ENCODE measurements at places on chromosomes 12 and 14. TPM values are rescaled to one million over a fixed set of nuclear protein-coding genes. Genes with fewer than 3 reads are reported as not detected.

Gene VWF
- 60.1 TPM for total RNA-seq

GRCh38 chr12:95102916-95103671 lies 29.7 kb upstream of the NR2C1 start:
- no peak for DNase-seq

DNA sequence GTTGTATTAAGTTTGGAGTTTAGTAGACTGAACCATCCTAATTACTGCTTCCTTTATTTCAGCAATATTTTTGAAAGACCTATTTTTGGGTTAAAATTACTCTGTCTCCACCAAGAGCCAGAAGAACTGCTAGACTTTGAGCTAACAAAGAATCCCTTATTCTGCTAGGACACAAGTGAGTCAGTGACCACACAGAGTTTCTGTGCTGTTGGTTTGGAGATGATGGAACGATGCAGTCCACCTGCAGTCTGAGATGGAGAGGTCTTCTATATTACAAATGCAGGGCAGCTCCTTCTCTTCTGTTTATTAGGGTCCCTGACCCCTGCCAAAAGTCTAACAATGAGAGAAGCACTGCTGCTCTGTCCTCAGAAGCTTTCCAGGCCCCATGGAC lies 6.7 kb upstream of the STXBP6 start:
- no peak for DNase-seq

- no peak for DNase-seq
Observed at GRCh38 chr14:44700184-44700583, 193.1 kb upstream of the FSCB start.

Gene ARHGAP9
- total RNA-seq, result 11.5 TPM

- DNase-seq, result peak; percentile 72
Observed at GRCh38 chr12:51980051-51980808, 26.5 kb upstream of the TAMALIN start.

DNA sequence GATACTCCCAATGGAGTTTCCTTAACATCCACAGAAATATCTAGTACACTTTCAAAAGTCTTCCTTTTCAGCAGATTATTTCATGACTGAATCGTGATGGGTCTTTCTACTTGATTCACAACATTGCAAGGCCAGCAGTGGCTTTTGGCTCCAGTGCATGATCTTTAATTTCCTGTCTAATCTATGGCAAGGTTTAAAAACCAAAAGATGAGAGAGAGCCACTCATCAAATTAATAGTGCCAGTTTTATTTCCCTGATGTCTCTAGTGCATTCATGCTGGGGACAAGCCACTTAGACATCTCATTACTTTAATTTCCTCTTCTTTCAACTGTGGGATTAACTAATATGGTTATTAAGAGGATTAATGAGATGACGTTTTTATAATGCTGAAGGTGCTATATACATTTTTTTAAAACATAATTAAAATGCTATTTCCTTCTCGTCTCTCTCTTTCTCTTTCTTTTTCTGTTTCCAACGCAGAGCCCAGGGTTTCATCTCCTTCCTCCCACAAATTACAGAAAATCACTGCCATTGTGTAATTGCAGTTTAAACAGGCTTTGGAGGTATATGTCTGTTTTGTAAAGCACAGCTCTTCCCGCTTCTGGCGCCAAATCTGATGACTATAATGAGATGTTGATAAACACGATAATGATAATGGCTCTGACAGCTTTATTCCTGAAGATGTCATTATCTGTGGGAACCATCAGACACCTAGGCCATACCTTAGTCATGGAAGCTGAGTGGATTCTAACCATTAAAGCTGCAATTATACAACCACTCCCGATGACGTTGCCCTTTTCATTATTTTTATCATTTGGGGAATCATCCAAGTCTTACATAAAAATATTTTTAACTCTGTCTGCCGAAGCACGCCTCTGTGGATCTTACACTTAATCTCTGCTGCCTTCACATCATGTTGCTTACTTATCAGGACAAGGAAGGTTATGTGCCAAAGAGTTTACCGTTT lies 103.1 kb upstream of the PPM1H start:
- no peak for DNase-seq

GRCh38 chr12:77167801-77168200 lies 102.4 kb upstream of the E2F7 start:
- no peak for DNase-seq

DNA sequence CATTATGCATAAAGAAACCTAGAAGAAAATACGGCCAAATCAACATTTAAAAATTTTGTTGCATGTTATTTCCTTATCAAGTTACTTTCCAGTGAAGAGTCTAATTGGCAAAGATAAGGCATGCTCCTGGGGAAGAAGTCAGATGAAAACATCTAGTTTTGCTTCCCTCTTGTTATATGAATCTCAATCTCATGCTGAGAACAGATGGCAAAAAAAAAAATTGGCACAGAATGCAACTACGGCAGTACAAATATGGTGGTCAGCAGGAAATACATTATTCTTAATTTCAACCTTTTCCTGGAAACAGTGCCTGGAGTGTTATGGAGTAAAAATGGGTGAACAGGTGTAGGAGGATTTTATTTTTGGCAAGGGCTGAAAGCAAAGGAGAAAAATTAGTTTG lies 32.8 kb downstream of the HECTD4 start:
- DNase-seq, result no peak

DNA sequence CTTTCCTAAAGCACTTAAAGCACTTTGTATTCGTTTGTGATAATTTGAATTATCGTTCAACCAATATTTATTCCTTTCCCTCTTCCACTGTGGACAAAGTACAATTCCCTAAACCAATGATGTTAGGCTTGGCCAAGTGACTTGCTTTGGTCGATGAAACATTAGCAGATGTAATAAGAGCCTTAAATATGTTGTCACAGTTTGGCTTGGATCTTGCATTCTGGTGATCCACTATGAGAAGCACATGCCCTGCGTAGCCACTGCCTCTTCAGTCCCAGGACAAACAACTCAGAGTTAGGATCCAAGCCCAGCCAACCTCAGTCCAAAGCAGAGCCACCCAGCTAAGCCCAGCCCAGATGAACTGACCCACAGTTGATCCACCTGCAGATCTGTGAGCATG lies 8.4 kb upstream of the C12orf75 start:
- DNase-seq, result no peak

Gene NOC4L
- 21.1 TPM for total RNA-seq

DNA sequence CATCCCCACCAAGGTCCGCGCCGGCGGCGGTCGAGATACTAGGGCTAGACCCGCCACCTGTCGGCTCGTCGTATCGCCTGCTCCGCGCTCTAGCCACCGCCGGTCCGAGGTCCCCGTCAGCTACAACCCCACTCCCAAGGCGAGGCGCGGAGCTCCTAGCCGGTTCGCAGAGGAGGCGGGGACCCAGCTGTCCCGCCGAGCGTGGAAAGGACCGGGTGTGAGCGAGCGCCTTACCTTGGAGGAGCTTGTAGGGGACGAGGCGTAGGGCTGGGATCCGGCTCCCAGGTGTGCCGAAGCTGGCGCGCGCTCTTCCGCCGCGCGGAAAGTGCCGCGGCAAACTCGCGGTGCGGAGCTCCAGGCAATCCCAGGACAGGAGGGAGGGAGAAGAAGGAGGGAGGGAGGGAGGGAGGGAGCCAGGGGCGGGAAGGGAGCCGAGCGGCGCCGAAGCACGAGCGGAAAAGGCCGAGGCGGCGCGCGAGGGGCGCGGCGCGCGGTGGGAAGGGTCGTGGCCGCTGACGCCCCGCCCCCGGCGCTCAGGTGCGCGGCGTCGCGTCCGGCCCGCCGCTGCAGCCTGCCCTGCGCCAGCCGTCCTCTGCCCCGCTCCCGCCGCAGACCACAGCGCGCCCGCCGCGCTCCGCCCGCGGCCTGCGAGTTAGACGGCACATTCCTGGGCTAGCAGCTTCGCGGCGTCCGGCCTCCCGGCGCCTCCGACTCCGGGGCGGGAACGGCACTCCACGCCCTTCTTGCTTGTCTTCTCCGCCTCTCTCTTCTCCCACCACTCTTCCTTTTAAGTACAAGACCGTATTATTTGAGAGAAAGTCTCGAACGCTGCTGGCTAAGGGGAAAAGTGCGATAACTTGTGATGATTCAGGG lies at the start of gene PAWR:
PAWR (minus strand) TSS at position 327 of the 873 bp plus-strand sequence. CDS start 720 bp downstream, outside the sequence.
- peak; percentile 59 for DNase-seq

Gene MYH6
- not detected for total RNA-seq

All from adrenal gland (tissue), 19 donors.